T follicular helper cell (primary cell): ENCODE measurements at places on chromosomes 3 and 15.
A peak's percentile ranks its signal among the peaks of the same experiment; 100 is the strongest.

DNA sequence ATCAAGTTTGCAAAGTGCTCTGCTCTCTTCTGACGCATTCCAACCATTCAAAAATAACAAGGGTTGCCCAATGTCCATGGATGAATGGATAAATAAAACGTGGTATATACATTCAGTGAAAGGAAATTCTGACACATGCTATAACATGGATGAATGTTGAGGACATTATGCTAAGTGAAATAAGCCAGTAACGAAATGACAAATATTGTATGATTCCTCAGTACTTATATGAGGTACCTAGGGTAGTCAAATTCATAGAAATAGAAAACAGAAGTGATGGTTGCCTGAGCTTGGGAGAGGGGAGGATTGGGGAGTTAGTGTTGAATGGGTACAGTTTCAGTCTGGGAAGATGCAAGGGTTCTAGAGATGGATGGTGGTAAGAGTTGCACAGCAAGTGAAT, 33.9 kb downstream of the SH3BP5 start:
- no peak for DNase-seq

DNA sequence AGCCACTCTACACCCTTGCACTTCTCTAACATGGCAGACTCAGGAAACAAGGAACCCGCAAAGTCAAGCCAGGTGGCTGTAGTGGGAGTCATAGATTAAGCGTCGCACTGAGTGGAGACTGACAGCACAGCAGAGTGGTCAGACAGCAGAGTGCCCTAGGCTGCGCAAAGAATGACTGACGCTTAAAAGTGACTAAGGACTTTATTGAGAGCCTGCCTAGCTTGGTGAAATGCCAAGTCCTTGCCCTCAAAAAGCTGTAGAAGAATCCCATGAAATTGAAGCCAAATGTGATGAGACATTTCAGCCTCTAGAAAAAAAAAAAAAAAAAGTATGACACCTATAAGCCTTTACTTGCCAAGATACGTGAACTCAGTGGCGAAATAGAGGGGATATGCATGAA, 30.2 kb downstream of the NCEH1 start:
- no peak for DNase-seq

GRCh38 chr15:92907896-92908712, 8.0 kb downstream of the CHD2 start:
- peak; percentile 25 for DNase-seq

DNA sequence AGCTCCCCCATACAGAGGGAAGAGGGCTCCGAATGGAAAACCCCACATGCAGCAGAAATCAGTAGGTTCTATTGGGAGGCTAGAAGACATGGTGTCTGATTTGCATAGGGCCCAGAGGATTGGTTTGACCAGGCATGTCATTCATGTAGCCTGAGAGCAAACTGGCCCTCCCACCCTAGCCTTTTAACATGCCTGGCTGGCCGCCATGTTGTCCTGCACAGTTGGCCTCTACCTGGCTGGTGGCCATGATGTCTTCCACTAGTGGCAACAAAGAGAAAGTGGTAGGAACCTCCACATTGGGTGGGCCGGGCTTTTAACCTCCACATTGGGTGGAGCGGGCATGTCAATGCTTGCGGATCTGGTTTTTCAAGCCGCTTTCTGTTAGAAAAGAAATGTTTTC, 312.1 kb downstream of the TAFA4 start:
- DNase-seq = no peak

- DNase-seq = peak; percentile 14
These were observed at the start of gene ZNF620 for GRCh38 chr3:40505599-40506462. TSS of gene ZNF620 (plus strand) at chr3:40506039. CDS start at chr3:40506353, 314 bp downstream.

DNA sequence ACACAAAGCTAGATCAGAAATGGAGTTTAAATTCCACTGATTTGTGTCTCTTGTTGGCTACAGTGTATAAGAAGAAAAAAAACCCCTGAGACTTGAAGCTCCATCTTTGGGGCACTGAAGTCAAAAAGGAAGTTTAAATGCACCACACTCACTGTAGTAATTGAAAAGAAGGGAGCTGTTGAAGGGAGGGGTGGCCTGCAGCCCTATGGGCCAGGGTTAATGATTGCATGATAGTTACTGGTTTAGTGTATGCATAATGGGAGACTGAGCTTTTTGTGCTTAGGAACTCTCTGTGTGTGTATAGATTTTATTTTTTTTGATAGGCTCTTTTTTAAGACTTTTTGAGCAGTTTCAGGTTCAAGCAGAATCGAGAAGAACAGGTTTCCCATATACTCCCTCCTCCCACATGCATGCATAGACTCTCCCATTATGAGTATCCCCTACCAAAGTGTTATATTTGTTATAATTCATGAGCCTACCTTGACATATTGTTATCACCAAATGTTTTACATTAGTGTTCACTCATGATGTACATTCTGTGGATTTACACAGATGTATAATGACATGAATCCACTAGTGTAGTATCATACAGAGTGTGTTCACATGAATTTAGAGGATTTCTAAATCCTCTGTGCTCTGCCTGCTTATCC, 88.2 kb downstream of the TNFAIP8L3 start:
- no peak for DNase-seq

DNA sequence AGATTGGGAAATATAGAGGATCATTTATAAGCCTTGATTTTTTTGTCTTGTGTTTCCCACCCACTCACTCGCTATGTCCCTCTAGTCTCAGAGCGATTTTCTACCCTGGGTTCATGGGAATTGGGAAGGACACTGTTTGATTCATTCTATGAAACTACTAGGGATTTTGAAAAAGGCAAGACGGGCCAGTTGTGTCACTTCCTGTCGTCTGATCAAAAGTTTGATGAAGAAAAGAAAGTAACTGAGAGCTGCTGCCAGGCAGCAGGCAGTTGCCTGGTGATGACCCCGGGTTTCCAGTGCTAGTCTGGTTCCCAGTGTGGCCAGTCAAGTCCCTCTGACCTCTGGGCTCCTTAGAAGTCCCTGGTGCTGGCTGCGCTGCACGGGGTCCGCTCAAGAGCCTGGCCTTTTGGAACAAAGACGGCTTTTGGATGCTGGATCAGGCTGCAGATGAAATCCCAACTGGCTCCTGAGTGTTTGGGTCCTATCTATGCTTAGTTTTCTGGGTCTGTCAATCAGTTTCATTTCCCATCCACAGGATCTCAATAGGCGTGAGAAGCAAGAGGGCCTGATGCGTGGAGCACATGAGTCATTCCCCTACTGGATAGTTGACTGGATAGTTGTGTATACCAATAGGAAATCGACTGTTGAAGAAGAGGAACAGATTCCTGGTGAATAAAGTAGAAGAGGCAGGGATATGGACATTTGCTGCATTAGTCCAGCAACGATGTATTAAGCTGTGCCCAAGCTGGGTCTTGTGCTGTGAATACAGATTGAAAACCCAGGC, 89.7 kb downstream of the EEFSEC start:
- DNase-seq = no peak

GRCh38 chr3:171192176-171192854, 165.8 kb upstream of the SLC2A2 start:
- no peak for DNase-seq

GRCh38 chr3:105518806-105519418, 152.2 kb downstream of the ALCAM start:
- no peak for DNase-seq

GRCh38 chr3:47482366-47482765, 6.6 kb upstream of the SCAP start:
- no peak for DNase-seq

DNA sequence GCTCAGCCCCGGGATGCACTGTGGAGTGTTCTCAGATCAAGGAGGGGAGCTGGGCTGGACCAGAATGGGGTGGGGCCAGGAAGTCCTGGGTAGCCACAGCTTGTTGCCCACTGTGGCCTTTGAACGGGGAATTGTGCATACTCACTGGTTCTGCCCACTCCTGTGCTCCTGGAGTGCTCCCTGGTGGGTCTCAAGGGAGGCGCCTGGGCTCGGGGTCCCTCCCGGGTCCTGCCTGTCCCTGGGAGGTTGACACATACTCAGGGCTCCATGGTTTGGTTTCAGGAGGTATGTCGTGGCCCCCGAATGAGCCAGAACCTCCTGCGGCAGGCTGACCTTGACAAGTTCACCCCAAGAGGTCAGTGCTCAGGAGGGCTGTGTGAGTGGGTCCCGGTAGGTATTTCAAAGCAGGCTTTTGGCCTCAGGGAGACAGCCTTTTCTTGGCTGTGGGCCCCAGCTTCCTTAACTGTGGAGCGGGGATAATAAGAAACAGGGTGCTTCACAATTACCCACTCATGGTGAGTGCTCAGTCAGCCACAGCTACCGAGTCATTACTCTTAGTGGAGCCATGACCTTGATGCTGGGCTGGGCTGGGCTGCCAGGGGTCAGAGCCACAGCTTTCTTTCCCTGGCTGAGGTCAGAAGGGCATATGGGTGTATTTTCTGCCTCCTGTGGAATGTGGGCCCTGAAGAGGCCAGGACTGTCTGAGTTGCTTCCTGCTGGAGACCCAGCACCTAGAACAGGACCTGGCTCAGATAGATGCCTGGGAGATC, 7.6 kb downstream of the DNAH1 start:
- DNase-seq = no peak

DNA sequence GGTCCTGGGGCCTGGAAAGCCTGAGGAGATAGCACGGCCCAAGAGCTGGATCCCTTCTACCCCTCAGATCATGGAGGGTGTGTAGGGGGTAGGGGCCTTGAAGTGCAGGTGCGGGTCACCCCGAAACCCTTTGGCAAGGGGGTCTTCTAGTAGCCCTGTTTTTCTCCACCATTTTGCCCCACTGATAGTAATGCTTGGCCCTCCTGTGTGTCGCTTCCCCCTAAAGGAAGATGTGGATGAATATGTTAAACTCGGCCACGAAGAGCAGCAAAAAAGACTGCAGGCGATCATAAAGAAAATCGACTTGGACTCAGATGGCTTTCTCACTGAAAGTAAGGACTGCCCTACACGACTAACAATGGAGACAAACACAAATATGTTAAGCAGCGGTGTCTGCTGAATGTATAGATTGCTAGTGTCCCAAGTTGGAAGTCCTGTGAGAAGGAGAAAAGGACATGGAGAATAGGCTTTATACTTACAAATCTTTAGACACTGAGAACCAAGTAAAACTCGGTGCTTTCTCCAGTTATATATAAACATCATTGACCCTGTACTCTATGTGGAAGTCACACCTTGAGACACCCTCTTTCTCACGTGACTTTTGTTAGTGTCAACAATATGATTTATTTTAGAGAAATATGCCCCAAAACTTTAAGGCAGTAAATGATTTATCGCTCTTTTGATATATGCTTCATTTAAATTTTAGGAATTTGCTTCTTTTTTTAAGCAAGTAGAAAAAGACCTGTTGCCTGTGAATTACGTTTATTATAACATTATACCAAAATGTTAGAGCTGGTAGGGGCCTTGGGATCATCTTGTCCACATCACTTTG, 802 bp downstream of the RCN2 start:
- DNase-seq = no peak

GRCh38 chr3:125052624-125053303, 3.0 kb downstream of the HEG1 start:
- DNase-seq = no peak

GRCh38 chr3:48634661-48635221, 520 bp downstream of the SLC26A6 start:
- DNase-seq = peak; percentile 14

GRCh38 chr3:67706934-67707333, 52.5 kb upstream of the SUCLG2 start:
- no peak for DNase-seq

DNA sequence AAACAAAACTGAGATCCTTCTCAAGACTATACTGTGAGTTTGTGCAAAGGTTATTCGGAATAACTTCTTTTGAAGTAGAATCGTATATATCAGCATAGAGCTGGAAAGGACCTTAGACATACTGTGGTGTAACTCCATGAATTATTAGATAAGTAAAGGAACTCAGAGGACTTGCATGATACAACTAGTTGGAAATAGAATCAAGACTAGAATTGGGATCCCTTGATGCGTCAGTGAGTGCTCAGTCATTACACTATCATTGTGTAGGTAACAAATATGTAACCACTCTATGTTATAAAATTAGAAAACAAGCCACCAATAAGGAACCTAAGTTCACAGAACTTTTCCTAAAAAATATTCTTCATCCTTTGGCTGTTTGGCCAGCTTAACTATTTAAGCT, 61.1 kb downstream of the CBLB start:
- no peak for DNase-seq

GRCh38 chr15:96494505-96494904, 164.0 kb downstream of the NR2F2 start:
- no peak for DNase-seq

DNA sequence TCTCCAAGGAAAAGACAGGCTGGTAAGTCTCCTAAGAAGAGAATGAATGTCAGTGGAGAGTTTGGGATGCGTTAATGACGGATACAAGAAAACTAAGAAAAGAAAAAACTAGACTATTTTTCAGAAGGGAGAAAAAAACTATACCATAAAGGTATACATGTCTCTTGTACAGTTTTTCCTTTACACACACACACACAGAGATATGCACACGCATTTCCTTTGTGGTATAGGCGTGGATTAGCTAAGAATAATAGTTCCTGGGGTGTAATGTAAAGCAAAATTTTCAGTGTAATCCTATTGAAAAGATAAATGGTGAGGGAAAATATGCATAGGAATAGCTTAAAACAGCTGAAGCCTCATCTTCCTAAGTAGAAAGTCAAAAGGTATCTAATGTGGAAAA, 36.3 kb downstream of the GABPB1 start:
- no peak for DNase-seq

- no peak for DNase-seq
These were observed 44.1 kb downstream of the CPN2 start for GRCh38 chr3:194306771-194307640.

DNA sequence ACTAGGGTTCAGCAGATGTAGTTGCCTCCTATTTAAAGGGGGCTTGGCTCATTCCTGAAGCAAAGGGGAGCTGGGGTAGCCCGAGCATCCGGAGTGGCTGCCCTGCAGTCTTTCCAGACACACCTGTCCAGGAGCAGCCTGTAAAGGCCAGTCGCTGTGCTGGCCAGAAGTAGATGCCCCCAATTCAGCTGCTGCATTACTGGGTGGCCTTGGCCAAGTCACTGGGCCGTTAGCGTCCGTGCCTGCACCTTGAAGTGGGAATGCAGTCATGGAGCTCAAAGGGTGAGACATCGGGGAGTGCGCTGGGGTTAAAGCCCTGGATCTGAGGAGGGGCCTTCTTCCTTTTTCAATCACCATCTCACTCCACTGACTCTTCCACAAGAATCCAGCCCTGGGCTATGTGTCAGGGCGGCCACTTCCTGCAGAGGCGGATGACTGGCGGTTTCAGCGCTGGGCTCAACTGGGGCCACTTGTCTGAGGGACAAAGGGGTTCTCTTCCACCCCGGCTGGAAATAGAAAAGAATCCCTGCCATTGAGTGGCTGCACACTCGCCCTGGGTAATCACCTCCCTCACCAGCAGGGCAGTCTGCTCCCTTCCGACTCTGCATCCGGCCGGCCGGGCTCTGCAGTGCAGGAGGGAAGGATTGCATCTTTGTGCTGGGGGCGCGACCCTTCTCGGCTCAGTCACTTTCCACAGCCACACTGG, 11.8 kb downstream of the ALDH1A3 start:
- no peak for DNase-seq

GRCh38 chr15:70429056-70429722, 331.5 kb upstream of the TLE3 start:
- DNase-seq = no peak

DNA sequence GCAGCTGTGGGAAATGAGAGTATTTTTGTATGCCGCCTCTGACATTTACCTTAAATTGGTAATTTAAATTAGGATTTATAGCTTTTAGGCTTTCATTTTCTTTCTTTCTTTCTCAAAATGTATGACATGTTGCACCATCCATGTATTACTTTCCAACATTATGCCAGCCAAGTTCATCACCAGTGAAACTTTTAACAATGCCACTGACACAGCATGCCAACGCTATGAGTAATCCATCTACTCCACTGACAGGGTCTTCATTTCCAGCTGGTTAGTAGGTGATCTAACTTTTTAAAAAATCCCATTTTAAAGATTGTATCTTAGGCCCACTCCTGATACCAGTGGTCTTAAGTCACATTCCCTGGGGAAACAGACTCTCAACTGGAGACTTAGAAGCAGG, 21.8 kb upstream of the CLDN16 start:
- no peak for DNase-seq
